Glomerular endothelial cell (primary cell): ENCODE measurements at places on chromosomes 4 and X. TPM values are rescaled to one million over a fixed set of nuclear protein-coding genes. Genes with fewer than 3 reads are reported as not detected.

HTN1 gene
- not detected in 2 replicates for total RNA-seq

DNA sequence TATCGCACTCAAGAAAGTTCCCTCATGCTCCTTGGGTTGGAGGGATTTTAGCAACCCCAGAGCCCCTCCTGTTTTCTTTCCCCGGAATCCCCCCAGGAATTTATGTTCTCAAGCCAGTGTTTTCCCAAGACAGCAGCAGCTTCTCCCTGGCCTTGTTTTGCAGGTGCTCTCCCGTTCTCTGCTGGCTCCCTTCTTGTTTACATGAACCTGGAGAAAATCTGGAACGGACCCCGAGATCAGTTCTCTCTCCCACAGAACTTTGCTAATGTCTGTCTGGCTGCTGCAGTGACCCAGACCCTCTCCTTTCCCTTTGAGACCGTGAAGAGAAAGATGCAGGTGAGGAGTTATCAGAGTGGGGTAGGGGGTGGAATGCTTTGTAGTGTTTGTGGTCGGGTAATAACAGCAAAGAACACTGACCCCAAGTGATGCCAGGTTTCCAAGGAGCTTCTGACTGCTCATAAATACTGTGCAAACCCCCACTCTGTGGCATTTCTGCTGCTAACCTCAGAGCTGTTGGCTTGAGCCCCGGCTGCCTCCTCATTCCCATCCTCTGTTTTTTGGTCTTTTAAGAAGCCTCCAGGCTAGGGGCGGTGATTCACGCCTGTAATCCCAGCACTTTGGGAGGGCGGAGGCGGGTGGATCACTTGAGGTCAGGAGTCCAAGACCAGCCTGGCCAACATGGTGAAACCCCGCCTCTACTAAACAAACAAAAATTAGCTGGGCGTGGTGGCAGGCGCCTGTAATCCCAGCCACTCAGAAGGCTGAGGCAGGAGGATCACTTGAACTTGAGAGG is 11.1 kb downstream of the SLC25A43 start:
- no peak for DNase-seq

ADGRL3 gene
- 1.1 and 1.2 TPM in 2 replicates for total RNA-seq

DCTD gene
- total RNA-seq = 68.7 and 77.2 TPM in 2 replicates

SCML2 gene
- total RNA-seq = 0.58 and 1.5 TPM in 2 replicates

SRPK3 gene
- 0.34 TPM in 1 of 2 replicates, not detected in the other for total RNA-seq

- no peak for DNase-seq
These were observed 167.3 kb downstream of the PJA1 start for GRCh38 chrX:68997911-68998310.

ANXA5 gene
- total RNA-seq = 495 and 521 TPM in 2 replicates

AREG gene
- 5.6 and 7.7 TPM in 2 replicates for total RNA-seq

- DNase-seq = no peak
These were observed 32.8 kb upstream of the PPARGC1A start for GRCh38 chr4:23922541-23923111.

GRCh38 chr4:122548452-122548851 is 72.4 kb downstream of the IL21 start:
- no peak for DNase-seq

DNA sequence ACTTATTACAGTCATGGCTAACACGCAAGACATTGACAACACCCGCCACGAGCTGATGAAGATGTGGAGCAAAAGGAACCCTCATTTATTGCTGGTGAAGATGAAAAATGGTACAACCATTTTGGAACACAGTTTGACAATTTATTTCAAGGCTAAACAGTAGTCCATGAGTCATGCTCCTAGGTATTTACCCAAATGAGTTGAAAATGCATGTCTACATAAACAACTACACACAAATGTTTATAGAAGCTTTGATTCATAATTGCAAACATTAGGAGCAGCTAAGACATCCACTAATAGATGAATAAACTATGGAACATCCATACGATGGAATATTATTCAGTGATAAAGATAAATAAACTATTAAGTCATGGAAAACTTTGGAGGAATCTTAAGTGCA is 580.1 kb downstream of the RAPGEF2 start:
- DNase-seq = no peak

GRCh38 chr4:151429957-151430570 is 21.1 kb downstream of the FHIP1A start:
- DNase-seq = no peak

HERC5 gene
- total RNA-seq = 1.7 and 5.0 TPM in 2 replicates

- DNase-seq = no peak
These were observed 43.8 kb downstream of the RGS12 start for GRCh38 chr4:3336382-3337356.

GRCh38 chrX:10158279-10159144 is 1.7 kb downstream of the CLCN4 start:
- no peak for DNase-seq

SATL1 gene
- 0.06 TPM in 1 of 2 replicates, not detected in the other for total RNA-seq

GRCh38 chrX:123854329-123854728 is 5.5 kb upstream of the XIAP start:
- no peak for DNase-seq

GRCh38 chrX:118702741-118703140 is 24.7 kb upstream of the IL13RA1 start:
- no peak for DNase-seq

DNA sequence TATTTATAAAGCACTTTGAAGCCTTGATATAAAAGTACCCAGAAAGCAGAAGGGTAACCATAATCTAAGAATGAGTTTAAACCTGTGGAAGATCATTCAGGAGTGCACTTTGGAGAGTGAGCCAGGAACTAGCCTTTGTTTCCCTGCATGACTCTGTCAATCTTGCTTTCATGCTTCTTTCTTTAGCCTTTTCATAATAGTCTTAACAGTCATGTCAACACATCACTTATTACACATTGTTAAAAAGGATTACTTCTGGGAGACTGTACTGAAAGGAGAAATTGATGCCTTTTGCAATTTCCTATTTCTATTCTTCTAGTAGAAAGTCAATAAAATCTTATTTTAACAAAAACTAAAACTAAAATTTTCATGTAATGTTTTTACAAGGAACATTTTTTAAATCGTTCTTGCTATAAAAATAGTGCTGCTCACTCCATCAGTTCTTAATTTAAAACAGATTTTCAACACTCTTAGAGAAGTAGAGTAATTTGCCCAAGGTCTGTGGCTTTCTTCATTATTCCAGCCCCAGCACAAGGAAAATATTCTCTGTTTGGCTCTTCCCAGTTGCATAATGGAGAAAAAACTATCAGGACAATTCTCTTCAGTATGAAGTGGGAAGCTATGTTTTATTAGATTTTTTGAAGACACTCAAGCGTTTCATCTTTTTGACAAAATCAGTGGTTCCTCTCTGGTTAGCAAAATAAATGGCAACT is 35.4 kb upstream of the SPP1 start:
- no peak for DNase-seq

DNA sequence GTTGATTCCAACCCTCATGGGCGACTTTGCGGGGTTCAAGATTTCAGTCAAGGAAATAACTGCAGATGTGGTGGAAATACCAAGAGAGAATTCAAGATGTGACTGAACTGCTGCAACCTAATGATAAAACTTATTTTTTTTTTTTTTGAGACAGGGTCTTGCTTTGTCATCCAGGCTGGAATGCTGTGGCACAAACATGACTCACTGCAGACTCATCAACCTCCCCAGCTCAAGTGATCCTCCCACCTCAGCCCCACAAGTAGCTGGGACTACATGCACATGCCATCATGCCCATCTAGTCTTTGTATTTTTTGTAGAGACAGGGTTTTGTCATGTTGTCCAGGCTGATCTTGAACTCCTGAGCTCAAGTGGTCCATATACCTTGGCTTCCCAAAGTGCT is 19.5 kb upstream of the WDFY3 start:
- no peak for DNase-seq

PAGE2 gene
- not detected in 2 replicates for total RNA-seq

GRCh38 chr4:106136777-106137331 is 179.2 kb downstream of the TBCK start:
- no peak for DNase-seq

DNA sequence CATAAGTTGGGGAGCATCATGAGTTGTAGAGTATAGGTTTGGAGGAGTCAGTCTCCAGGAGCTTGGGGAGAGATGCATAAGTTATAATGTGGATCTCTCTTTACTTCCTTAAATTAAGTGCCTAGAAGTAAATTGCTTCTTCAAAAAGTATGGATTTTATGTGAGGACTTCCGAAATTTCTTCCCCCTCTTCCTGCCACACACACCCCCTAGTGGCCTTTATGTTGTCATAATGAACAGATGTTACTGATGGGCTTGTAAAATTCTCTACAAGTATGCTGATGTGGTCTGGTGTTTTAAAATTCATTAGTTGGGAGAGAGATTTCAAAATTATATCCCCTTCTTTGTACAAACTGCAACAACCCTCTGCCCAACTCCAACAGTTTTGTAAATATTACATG is 2.3 kb upstream of the METTL14 start:
- DNase-seq = no peak

DNA sequence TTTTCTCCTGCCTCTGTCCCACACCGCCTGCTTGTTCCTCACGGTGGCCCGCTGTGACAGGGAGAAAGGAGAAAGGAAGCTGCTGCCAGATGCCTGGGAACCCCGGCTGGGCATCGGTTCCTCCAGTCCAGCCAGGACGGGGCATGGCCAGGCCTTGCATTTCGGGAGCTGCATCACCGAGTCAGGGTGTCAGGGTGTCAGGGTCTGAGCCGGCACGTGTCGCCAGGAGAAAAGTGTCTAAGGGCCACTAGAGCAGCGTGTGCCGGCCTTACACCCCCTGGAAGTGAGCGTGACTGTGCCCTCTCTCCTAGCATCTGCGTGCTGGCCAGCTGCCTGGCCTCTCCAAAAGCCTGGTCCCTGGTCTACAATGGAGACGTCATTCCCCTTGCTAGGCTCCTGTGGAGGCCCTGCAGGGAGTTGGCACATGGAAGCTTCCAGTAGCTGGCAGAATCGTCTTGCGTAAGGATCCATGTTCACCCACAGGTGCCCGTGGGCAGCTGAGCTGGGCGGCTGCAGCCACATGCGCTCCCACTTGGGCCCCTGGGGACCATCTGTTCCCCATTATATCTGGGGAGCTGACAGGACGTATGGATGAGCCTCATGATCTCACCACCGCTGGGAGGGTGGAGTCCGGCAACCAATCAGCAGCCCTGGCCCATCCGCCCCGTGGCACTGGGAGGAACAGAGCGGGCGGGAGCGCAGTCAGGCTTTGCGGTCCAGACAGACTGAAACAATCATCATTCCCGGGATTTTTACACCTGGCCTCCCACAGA is 39.9 kb upstream of the HMX1 start:
- DNase-seq = no peak

MAGEH1 gene
- 23.8 and 27.7 TPM in 2 replicates for total RNA-seq

DNA sequence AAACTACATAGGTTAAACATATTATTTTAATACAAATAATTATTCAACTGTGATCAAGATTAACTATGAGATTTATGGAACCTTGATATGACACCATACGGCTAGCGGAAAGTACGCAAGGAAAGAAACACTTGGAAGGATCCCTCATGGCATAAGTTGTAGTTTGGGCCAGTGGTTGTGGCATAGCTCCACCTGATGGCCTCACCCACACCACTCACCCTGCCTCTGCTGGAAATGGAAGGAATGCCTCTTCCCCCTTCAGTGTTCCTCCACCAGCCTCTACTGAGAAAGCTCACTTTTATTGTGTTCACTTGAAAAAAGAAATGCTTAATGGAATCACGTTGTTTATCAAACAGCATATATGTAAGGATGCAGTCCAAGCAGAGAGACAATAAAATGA is 86.4 kb downstream of the BMP15 start:
- DNase-seq = no peak

MAN2B2 gene
- total RNA-seq = 58.0 and 78.2 TPM in 2 replicates

DNA sequence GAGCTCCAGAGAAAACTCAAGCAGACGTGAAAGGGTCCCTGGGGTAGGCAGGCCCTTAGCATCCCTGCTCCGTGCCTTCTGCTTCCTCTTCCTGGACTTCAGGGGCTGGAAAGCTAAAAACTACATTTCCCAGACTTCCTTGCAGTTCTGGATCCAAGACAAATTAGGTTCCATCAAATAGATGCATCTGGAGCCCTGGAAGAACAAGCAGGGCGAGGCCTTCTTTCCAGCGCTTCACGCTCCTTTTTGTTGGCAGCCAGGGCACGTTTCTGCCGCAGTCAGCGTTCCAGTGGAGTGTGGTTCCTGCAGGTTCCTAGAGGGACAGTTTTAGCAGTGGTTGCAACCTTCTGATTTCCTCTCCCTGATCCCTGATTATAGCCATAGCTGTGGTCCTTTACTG is 53.6 kb upstream of the MSX1 start:
- no peak for DNase-seq

GRCh38 chrX:76555816-76556215 is 128.3 kb downstream of the MAGEE1 start:
- peak; percentile 7 for DNase-seq

POU3F4 gene
- not detected in 2 replicates for total RNA-seq

DNA sequence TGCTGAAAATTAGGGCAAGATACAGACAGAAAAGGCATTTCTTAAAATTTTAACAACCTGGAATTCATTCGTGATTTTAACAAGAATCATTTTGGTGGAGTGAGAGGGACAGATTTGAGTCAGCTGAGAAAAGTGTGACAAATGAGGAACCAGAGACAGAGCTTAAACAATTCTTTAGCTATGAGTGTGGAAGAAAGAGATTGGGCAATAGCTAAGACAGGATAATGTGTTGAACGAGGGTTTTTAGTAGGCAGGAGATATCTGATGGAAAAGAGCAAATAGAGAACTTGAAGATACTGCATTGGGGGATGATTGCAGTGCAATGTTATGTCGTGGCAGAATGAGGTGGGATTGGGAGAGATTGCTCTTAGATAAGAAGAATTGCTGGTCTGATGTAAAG is 164.2 kb upstream of the SPRY1 start:
- DNase-seq = no peak

UBQLN2 gene
- total RNA-seq = 20.7 and 24.2 TPM in 2 replicates

DNA sequence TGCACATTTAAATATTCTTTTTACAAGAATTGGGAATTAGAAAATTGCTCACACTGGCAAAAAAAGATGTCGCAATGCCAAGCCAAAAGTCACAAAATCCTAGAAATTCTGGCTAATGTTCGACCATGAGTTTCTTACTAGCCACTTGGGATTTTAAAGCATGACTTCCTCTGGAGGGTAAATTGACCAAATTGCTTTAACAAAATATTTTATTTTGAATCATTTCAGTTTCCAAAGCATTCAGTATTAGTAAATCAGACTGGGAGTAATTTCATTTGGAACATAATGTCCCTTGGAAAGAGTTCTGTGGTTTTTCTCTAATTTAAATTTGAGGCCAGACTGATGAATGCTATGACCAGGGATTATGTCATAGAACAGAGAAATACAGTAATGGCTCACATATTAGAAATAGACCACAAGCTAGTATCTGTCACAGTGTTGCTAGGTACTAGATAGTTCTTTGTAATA is 7.6 kb upstream of the CXCL5 start:
- no peak for DNase-seq
